ENCODE measurements at places on chromosomes 6 and 20.
A peak's percentile ranks its signal among the peaks of the same experiment; 100 is the strongest.

GRCh38 chr20:49846206-49846807, 33.7 kb downstream of the SLC9A8 start:
- no peak for DNase-seq

DNA sequence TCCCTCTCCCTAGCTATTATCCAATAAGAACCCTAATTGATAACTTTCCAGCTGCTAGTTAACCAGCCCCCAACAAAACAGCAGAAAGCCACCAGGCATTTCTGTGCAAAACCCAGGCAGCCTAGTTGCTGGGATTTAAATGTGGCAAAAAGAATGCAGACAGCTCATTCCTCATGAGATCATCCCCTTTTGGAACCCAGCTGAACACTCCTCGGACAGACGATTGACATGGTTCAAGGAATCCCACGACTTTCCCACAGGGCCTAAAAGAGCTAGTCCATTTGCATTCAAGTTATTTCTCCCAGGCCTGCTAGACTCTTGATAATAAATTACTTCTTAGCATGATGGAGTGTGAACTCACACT, 24.0 kb downstream of the JAG1 start:
- DNase-seq = no peak

- no peak for DNase-seq
These were observed 7.8 kb downstream of the RWDD1 start for GRCh38 chr6:116579143-116579542.

DNA sequence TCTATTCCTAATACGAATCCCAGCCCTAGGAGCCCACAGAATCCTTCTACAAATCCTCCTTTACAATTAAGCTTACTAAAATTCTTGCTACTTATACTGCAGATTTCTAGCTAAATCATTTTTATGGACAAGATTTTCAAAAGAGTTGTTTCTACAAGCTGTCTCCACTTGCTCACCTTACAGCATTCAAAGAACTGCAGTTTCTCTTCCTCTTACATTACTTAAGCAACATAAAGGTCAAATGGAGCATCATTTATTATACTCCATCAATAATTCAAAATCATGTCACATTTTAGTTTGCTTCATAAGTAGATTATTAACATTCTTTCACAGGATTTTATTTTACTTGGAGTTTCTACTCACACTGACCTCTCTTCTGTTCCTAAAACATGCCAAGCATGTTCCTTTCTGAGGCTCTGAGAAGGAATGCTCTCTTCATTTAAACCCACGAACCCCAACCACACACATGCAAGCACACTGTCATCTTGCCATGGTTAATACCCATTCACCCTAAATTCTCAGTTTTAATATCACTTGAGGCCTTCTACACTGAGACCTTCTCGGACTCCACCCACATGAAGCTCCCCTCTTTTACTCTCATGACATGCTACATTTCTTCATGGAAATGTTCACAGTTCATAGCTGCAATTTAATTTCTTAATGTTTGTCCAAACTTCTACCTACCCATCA, 388.2 kb downstream of the TBC1D32 start:
- DNase-seq = no peak

GRCh38 chr6:107822176-107823046, 1.7 kb downstream of the SCML4 start:
- DNase-seq = no peak

GRCh38 chr6:146990821-146991798, 213.1 kb upstream of the STXBP5 start:
- DNase-seq = no peak

GRCh38 chr6:30411515-30412207, 66.7 kb downstream of the RPP21 start:
- peak; percentile 41 for DNase-seq

- DNase-seq = no peak
These were observed 4.8 kb downstream of the CRIP3 start for GRCh38 chr6:43303751-43304331.

DNA sequence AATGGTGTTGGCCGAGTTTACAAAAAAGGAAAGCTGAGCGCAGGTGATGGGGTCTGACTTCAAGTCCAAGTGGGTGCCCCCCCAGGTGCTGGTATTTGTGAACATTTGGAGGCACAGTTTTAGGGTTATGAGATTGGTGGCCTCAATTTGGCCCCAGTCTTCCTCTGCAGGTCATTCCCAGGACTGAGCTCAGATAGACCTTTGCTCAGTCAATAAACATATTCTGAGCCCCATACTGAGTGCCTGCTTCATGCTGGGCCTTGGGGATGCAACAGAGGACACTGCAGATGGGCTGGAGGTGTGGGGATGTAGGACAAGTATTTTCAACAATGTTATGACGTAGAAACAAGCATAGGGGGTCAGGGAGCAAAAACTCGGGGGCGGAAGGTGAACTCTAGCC, 33.5 kb downstream of the TGM3 start:
- DNase-seq = no peak

DNA sequence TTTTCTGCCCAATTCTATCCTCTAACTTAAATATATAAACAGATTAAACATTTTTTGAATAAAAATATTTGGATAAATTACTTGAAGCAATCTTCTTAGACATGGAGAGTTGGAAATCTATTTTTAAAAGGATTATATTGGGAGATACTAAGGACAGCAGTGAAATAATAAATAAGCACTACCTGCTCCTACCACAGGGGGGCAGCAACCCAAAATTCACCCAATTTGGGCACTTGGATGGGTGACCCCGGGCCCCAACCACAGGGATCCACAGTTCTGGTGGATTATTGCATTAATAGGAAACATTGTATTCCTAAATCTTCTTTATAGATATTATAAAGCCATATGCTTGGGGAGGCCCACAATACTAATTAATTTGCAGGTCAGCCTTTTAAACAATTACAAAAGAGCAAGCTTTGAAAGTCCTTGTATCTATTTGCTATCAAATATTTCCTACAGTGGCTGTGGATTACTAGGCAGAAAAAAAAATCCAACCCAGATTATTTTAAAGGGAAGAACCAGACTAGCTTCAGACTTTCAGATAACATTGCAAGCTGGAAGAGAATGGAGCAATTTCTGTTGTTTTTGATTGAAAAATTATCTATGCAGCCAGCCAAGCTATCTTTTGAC, 66.4 kb upstream of the PDE10A start:
- DNase-seq = peak; percentile 5

DNA sequence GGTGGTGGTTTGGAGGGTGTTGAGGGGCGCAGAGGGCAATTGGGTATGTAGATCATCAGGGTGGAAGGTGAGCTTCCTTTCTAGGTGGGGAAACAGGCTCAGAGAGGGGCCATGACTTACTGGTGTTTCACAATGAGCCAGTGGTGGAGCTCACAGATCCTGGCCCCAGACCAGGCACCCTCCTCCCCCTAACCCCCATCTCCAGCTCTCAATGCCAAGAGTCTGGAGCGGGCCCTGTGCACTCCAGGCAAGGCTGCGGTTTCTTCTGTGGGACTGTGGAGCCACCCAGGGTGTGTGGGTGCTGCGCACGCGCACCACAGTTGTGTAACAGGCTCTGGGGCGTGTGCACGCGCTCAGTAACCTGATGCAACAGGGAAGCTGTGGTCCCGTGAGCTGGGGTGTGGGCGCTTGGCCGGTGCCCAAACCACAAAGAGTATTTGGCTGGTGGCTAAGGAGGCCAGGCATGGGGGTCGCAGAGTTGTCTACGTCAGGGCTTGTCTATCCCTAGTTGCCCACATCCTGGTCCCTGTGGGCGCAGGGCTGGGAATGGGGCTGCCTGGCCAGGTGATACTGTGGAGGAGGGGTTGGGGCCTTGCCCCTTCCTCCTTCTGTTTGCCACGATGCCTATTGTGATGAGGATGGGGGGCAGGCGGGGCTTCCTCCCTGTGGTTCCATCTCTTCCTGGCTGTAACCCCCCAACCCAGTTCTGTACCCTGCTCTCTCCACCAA, 37.5 kb upstream of the MRPS18A start:
- peak; percentile 68 for DNase-seq

GRCh38 chr20:16434062-16434664, 139.1 kb downstream of the KIF16B start:
- peak; percentile 48 for DNase-seq

- no peak for DNase-seq
These were observed 401.9 kb downstream of the THBS2 start for GRCh38 chr6:168851460-168852375.

DNA sequence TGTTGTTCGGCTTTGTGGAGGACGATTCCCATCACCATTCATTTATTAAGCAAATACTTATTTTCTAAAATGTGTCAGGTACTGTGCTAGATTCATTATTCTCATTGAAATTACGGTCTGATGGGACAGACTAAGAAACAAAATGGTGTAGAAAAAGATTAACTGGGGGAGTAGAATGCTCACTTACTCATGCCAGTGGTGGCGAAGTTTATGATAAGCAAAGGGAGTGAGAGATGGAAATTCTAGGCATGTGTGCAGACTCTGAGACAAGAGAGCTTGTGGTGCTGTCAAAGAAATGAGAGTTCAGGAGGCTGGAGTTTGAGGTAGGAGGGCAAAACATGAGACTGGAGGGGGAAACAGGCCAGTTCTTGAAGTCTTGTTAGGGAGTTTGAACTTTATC, 896 bp downstream of the RPP21 start:
- no peak for DNase-seq

GRCh38 chr6:15303920-15304291, 58.0 kb downstream of the JARID2 start:
- no peak for DNase-seq

GRCh38 chr6:12279322-12280091, 10.7 kb upstream of the EDN1 start:
- no peak for DNase-seq

DNA sequence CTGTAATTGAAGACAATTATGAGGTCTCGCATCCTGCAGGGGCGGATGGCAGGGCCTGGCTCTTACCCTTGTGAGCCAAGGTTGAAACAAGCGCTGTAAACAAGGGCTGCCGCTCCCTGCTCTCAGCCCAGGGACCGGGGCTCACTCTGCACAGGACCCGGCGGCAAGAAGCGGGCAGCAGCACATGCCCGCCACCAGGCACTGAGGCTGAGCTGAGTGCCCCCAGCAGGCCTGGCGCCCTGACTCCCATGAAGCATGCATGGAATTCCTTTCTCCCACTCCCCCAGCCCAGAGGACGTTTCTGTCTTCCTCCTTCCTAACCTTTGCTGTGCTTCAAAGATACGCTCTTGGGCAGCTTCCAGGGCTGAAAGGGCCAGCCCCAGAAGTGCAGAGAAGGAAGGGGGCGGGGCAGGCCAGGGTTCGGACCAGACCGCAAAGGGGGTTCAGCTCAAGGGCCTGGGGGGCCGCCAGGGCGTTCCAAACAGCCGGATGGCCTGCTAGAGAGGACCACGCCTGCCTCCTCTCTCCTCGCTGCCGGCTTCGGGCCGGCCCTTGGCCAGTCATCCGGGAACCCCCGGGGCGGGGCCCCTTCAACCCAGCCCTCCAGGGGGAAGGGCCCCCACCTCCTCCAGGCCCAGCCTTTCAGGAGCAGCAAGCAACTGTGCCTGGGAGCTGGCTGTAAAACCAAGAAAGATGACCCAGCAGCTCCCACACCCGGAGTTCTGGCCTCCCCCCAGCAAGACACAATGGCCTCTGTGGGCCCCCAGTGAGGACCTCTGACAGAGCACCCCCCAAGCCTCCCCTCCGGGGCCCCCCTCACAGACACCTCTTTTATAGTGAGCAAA, 109.9 kb downstream of the NOL4L start:
- DNase-seq = no peak

GRCh38 chr6:143195349-143195845, 134.7 kb downstream of the AIG1 start:
- DNase-seq = no peak

GRCh38 chr20:152131-152530, 5.1 kb upstream of the DEFB127 start:
- no peak for DNase-seq

DNA sequence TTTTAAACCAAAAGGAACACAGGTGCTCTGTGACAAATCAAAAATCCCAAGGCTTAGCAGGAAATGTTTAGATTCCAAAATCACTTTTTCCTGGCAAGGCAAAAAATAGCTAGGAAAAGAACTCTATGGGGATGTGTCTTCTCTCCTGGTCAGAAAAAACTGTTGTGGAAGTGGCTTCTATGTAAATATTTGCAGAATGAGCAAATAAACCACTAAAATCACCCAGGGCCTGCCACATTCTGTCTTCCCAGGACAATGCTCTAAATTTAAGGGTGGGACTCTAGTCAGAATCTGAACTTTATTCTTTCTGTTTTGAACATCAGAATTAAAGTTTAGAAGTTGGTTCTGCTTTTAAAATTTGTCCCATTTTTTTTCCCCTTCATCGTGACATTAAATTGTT, 29.3 kb downstream of the GCM1 start:
- no peak for DNase-seq

DNA sequence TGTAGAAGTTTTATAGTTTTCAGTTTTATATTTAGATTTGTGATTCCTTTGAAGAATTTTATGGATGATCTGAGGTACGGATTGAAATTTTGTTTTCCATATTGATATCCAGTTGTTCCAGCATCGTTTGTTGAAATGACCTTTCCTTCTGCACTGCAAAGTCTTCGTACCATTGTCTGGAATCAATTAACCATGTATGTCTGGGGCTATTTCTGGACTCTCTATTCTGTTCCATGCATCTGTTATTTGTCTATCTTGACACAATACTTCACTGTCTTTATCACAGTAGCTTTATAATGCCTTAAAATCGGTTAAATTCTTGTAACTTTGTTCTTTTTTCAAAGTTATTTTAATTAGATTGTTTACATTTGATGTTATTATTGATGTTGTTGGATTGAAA, 154.9 kb downstream of the FARS2 start:
- DNase-seq = no peak

DNA sequence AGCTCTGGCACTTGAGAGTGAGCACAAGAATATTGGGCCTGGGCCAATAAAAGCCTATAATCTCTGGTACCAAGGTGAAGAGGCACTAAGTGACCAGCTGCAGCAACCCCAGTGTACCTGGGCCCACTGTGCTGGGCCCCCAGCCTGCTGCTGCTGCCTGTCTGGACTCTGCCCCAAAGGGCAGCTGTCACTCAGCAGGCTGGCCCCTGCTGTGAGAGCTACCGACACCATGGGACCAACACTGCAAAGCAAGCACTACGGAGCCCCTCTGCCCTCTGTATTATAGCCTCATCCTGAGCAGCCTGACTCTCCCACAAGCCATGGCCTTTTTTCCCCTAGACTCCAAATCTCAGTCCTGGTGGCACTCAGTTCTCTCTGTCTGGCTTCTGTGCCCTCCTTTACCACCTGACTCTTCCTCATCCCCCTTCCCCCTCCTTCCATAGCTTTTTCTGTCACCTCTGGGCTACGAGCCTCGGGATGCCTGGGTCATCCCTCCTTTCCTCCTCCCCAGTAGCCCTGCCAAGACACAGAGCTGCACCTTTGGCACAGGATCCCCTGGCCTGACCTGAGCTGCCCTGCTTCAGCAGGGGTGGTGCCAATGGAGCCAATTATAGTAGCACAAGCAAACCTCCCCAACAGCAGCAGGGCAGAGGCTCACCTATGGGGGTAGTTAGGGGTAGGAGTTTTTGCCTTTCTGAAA, 14.2 kb downstream of the RRP36 start:
- no peak for DNase-seq

DNA sequence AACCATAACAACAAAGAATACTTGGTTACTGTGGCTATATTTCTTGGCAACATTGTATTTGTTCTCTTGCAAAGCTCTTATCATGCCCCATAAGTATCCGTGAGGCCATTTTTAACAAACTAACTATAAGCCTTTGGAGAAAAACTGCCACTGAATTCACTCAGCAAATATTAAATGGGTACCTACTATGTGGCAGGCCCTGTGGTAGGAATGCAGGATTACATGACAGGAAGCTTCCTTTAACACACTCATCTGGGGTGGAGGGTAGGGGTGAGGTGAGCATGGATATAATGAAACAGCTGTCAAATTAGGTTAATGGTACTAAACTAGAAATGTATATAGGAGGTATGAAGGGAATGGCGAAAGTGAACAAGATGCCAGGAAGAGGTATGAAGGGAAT, 504.8 kb downstream of the MEI4 start:
- no peak for DNase-seq

GRCh38 chr6:114121913-114122662, 151.1 kb upstream of the HDAC2 start:
- no peak for DNase-seq
